T-helper 9 cell (primary cell): ENCODE measurements at places on chromosomes 1 and 21.

DNA sequence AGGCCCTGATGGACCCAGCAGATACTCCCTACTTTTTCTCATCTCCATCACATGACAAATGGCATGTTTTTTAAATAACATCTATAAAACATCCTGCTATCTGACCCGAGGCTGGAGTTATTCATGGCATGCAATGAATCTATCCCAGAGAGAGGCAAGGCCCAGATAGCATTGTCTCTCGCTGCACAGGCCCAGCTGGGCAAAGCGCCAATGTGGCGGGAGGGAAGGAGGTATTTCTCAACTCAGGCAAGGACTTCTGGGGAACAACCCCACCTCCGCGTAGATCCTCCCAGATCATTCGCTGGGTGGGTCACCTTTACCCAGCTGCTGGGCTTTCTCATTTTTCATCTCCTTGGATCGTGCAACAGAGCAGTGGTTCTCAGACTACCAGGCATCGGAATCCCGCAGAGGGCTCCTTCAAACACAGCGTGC is 59.8 kb downstream of the ERG start:
- no peak for DNase-seq

DNA sequence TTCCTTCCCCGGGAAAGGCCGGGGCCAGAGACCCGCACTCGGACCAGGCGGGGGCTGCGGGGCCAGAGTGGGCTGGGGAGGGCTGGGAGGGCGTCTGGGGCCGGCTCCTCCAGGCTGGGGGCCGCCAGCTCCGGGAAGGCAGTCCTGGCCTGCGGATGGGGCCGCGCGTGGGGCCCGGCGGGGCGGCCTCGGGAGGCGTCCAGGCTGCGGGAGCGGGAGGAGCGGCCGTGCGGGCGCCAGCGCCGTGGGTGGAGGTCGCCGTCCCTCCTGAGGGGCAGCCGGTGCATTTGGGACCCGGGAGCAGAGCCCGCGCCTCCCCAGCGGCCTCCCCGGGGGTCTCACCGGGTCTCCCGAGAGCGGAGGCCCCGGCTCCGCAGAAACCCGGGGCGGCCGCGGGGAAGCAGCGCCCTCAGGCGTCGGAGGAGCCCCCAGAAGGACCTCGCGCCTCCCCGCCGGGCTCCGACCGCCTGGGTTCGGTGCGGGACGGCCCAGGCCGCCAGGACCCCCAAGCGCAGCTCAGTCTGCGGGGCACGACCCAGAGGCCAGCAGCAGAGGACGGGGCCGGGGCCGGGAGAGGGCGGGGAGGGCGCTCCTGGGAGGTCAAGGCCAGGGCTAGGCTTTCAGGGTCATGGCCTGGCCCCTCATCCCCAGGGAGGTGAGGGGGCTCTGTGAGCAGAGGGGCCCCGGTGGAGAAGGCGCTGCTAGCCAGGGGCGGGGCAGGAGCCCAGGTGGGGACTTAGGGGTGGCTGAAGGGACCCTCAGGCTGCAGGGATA is 7.2 kb upstream of the SLX9 start:
- peak; percentile 65 for DNase-seq

- no peak for DNase-seq
Observed at GRCh38 chr1:61215119-61215518, 132.8 kb downstream of the NFIA start.

DNA sequence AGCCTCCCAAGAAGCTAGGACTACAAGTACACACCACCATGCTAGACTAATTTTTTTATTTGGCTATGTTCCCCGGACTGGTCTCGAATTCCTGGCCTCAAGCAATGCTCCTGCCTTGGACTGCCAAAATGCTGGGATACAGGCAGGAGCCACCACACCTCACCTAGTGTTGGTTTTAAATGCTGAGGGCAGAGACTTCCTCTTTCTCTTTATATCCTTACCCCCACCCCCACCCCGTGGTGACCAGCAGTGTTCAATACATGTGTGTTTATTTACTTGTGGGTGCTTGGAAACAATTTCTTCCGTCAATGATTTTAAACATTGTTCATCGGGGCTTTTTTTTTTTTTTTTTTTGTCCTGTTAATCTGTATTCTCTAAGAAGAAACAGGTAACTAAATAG is 158.9 kb downstream of the ZBTB18 start:
- DNase-seq: no peak

- DNase-seq: no peak
Observed at GRCh38 chr1:33171977-33172813, 9.6 kb downstream of the TRIM62 start.

DNA sequence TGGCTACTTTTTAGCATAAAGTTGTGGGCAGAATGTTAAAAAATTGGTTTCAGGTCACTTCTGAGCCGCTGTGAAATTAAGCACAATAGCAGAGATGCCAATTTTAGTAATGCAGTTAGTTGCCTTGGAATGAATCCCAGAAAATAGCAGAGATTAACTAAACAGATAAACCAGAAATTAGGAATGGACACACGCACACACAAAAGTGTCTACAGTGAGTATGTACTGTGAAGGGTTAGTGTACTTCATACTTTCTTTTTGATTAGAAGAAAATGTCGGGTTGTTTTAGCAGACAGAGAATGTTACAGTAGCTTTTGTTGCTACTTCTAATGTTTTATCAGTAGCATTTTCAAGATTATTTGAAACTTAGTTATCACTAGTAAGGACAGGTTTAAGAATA is 106.7 kb downstream of the LEPR start:
- DNase-seq: no peak

- DNase-seq: no peak
Observed at GRCh38 chr21:17438635-17439034, 74.2 kb upstream of the CXADR start.

GRCh38 chr1:94792473-94793295 is 27.5 kb upstream of the SLC44A3 start:
- DNase-seq: no peak

DNA sequence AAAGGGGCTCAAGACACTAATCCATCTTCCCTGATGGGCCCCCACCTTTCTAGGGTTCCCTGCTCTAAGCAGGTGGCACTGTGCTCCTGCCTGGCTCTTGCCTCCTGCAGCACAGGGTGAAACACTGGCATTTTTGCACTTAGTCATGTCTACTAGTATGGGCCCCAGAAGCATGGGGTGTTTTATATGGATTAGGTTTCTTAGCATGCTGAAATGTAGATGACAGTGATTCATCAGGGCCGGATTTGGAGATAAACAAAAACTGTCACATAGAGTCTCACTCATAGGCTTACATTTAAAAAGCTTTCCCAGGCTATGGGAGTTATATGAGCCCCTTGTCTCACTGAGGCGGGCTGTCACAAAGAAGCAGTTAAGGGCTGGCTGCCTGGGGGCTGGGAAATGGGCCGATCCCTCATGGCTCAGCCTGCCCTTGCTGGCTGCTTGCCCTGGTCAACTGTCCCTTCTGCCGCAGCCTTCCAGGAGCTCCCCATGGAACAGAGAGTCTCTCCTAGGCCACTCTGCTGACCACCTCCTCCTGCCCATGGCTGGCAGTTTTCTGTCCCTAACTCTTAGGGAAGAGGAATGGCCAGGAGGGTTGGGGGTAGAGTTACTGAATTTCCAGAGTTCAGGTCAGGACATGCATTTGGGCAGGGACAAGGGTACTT is 6.5 kb downstream of the GALNT2 start:
- no peak for DNase-seq

DNA sequence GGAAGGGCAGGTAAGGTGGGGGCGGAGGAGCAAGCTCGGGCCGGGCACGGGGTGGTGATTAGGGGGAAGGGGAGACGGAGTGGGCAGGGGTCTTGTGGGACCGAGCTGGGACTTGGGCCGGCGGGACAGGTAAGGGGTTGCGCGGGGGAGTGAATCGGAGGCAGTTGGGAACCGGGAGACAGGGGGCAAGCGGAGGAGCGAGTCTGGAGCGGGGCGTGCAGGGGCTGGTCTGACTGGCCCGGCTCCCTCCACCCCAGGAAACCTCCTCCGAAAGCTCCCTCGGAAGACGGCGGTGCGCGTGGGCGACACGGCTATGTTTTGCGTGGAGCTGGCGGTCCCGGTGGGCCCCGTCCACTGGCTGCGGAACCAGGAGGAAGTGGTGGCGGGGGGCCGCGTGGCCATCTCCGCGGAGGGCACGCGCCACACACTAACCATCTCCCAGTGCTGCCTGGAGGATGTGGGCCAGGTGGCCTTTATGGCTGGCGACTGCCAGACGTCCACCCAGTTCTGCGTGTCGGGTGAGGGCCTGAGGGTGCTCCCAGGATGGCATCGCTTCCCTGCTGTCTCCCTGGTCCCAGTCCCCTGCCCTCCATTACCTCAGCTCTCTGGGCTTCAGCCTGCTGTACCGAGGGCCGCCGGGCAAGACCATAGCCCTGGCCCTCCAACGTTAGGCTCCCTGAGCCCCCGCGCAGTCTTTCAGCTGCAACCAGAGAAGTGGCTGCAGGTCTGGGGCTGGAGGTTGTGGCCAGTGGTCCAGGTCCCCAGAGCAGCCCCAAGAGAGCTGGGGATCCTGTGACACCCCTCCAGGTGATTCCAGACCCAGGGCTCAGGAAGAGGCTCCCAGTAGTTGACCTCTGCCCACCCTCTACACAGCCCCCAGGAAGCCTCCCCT is 6.3 kb downstream of the OBSCN start:
- DNase-seq: no peak

DNA sequence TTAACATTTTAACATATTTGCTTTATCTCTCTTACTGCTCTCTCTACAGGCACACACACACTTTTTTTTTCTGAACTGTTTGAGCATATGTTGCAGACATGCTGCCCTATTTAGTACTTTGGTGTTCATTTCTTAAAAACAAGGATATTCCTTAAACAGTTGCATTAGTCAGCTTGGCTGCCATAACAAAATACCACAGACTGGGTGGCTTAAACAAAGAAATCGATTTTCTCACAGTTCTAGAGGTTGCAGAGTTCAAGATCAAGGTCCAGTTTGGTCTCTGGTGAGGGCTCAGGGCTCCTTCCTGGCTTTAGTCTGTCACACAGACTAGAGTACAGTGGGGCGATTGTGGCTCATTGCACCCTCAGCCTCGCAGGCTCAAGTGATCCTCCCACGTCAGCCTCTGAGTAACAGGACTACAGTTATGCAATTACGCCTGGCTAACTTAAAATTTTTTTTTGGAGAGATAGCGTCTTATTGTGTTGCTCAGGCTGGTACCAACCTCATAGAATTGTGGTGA is 46.7 kb downstream of the RPRD2 start:
- no peak for DNase-seq

GRCh38 chr1:219317762-219318353 is 144.2 kb downstream of the LYPLAL1 start:
- no peak for DNase-seq

DNA sequence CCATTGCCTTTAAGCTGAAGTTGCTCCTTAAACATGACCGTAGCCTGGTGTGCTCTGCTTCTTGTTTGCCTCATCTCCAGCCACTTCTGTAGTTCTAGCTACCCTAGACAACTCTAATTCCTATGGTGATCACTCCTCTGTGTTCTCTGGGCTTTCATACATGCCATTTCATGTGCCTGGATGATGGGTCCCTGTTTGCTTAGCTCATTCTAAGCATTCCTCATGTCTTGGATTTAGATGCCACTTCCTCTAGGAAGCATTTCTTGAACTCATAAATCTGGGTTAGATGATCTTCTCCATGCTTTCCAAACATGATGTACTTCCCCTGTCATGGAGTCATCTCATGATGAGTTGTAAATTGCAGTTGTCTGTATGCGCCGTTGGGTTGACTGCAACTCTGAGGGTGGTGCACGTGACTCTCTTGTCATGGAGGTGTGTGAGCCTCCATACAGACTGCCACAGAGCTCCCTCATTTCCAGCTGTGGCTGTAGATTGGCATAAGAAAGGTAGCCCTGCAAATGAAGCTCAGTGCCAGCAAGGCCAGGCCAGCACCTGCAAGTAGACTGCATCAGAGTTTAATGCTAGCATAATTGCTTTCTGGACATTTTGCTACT is 77.2 kb downstream of the LAMC1 start:
- DNase-seq: no peak
